NCI-H1694 treated with DMSO at 0.1 percent for 48 hours (cell line): ENCODE measurements at places on chromosomes 11 and 22.

- DNase-seq = no peak
Measured at GRCh38 chr11:12808519-12808918, 134.3 kb downstream of the TEAD1 start.

DNA sequence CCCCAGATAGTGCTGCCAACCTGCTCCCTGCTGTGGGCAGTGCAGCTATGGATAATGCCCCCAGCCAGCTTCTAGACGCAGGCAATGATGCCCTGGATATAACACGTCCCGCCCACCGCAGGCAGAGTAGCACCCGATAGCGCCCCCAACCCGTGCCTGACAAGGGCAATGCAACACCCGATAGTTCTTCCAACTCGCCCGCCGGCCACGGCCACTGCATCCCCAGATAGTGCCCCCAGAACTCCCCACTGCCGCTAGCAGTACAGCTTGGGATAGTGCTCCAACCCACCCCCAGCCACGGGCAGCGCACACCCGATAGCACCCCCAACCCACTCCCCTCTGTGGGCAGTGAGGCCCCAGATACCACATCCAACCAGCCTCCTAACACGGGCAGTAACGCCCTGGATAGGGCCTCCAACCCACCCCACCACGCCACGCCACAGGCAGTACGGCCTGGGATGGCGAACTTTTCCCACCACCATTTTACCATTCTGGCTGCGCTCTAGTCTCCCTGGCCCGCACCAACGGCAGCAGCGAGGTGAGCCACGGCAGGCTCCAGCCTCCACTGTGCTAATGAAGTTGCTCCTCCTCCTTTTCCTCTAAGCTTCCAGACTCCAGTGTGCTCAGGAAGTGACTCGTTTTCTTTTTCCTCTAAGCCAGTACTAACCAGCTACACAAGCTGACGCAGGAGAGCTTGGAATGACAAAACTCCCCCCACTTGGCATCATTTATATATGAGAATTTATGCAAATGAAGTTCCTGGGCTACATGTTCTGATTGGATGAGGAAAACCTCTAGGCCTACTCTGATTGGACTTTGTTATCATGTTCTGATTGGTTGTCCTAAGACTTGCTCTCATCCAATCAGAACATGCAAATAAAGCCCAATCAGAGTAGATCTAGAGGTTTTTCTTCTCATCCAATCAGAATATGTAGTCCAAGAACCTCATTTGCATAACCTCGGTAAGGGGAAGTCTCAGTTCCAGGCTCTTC is 3.0 kb upstream of the RFPL3 start:
- DNase-seq = no peak

GRCh38 chr22:49070501-49070900 is 757.2 kb downstream of the BRD1 start:
- DNase-seq = no peak

DNA sequence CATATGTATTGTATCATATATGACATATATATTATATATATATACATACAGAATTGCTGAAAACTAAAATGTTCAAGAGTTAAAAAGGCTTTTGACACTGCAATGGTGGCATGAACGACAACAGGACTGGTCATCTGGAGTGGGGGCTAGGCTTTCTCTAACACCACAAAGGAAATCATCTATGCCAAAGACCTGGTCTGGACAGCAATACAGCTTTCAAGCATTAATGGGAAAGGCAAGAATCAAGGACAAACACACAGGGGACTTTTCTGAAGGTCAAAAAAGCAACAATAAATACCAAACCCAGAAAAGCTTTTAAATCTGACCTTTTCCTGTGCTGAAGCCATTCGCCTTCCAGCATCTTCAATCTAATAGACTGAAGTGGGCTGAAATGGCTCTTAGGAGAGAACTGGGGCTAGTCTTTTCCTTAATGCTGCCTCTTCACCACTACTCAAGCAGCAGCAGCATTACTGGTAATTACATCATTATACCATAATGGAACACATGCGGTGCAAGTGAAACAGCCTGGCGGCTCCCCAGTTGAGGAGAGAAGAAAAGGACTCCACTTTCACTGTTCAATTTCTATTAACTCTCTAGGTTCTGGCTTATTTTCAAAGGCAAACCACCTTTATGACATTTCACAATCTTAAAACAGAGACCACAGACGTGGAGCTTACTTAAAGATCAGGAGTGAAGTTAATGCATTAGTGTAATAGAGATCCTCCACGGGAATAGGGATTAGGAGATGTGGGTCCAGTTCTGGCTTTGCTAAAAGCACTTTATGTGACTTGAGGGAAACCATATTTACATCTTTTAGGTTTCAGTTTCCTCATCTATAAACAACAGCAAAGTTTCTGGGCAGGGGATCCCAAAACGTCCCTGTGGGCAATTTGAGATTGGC is 63.0 kb downstream of the GAB2 start:
- DNase-seq = no peak

- no peak for DNase-seq
Measured at GRCh38 chr22:42863349-42863961, 6.4 kb upstream of the ARFGAP3 start.

GRCh38 chr11:120215634-120216033 is 4.8 kb downstream of the OAF start:
- DNase-seq = no peak

- no peak for DNase-seq
Measured at GRCh38 chr22:34475886-34476285, 555.6 kb upstream of the LARGE1 start.
